ENCODE measurements at places on chromosomes 2 and 18. TPM values are rescaled to one million over a fixed set of nuclear protein-coding genes. Genes with fewer than 3 reads are reported as not detected.

- DNase-seq, result peak; percentile 21
Measured at GRCh38 chr2:19848952-19849351, 52.8 kb downstream of the TTC32 start.

- peak; percentile 34 for DNase-seq
Measured at GRCh38 chr2:88626171-88627054, 851 bp downstream of the EIF2AK3 start.

GRCh38 chr2:240256704-240257637, 116.5 kb upstream of the OTOS start:
- no peak for DNase-seq

Gene SAG
- not detected for total RNA-seq

Data from lower leg skin (tissue), 4 donors.